ENCODE measurements at places on chromosomes 12 and 14.

DNA sequence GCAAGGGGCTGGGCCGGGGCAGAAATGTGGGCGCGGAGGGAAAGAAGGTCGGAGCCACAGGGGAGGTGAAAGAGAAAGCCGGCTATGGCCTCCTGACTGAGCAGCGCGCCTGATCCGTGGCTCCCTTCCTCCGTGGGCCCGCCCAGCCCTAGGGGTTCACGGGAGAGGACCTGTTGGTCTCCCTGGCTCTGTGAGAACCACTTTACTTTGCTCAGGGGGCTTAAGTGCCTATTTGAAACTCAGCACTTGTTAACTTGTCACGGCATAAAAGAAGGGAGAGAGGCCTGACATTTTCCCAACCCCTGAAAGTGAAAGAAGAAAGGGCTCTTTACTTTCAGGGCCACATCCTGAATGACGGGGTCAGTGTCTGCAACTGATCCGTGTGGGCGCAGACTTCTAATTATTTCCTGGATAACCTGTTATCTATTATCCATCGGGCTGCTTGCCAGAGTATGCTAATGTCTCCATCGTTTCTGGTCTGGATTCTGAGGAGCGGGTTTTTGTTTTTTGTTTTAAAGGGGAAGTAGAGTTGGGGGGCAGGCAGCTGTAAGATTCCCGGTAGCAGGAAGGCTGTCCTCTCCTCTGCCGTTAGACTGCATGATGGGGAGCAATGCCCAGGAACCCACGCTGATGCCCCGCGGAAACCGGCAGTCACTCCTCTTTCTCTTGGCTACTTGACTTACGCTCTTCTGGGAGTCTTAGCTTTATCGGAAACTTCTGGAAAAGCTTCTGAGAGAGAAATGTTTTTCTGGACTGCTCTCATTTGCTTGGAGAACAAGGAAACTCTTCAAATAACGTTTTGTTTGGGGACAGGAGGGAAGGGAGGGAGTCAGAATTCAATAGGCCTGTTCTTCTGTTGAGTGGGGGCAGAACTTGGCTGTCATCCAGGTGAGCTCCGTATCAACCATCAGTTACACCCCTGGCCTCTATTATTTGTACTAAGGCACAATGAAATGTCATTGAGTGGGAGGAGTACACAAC, 127.7 kb upstream of the MAX start:
- DNase-seq, result peak; percentile 60

GRCh38 chr12:103814436-103814835, 26.6 kb downstream of the NT5DC3 start:
- DNase-seq, result no peak

DNA sequence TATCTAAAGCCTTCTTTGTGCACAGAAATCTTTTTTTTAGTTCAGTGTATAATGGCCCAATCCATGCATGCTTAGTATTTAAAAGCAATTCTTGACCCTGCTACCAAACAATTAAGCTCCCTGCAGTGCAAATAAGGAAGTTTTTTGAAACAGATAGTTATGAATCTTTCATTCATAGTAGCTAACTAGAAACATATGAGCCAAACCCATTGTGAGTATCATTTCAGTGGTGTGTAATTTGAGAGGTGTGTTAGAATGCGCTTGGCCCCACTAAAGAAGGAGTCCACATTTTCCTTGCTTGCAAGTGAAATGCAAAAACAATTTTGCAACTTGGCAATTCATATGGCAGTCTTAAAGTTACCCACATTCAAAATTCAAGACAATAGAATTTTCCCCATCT, 14.4 kb downstream of the EPS8 start:
- DNase-seq, result no peak

DNA sequence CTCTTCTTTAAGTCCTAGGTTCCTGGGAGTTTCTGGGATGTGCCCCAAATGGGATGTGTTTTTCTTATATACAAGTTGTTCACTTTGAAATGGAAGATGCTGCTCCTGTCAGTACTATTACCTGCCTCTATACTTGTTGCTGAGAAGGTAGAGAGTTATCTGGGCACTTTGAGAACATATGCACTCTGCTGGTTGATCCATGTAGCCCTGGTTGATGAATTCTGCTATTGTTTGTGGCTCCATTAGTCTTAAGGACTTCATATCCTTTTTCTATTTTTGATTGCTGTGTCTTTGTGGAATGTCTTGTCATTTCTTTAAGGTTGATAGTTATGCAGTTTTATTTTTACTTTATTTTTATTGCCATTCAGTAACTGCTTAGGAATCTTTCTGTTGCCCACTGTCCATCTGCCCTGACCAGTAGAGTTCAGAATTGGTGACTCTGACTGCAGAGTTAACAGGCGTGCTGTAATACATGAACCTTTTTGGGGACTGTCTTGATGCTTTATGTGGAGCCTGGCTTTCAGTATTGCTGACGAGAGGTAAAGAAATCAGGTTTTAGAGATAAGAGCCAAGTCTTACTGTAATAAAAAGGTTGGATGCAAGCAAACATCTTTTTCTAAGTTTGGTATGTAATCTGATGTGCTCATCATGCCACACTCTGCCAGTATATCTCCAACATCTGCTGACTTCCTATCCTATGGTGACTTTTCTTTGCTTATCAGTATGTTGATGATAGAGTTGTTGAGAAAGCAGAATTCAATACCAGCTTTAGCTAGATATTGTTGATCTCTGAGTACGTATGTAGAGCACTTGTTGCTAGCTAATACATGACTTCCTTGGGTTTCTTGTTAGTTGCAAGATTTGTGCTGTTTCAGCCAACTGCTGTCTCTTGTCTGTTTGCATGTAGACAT, 1.6 kb downstream of the GMPR2 start:
- DNase-seq, result no peak

DNA sequence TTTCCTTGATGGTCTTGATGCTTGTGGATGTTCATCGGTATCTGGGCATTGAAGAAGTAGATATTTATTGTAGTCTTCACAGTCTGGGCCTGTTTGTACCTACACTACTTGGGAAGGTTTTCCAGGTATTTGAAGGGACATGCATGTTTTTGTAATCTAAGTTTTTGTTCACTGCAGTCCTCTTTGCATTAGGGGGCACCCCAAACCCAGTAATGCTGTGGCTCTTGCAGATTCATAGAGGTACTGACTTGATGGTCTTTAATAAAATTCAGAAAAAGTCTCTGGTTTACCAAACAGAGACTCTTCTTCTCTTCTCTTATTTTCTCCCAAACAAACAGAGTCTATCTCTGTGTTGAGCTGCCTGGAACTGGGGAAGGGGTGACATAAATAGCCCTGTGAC, 150.9 kb upstream of the SLC16A7 start:
- DNase-seq, result no peak

DNA sequence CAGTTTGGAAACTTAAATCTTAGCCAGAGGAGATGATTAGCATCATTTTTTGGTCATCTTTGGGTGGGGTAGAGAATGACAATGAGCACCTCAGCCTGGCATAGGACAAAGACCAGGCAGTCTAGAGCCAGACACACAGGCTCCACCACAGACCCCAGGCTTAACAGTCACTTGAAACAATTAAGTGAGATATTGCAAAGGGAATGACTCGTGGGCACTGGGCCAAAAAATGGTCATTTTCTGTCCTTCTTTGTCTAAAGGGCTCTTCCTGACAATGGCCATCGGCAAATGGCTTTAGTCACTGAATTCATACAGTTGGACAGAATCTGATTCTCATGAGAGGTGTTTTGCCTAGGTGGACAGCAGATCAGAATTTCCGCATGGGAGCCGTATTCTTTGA, 78.0 kb upstream of the DICER1 start:
- no peak for DNase-seq

DNA sequence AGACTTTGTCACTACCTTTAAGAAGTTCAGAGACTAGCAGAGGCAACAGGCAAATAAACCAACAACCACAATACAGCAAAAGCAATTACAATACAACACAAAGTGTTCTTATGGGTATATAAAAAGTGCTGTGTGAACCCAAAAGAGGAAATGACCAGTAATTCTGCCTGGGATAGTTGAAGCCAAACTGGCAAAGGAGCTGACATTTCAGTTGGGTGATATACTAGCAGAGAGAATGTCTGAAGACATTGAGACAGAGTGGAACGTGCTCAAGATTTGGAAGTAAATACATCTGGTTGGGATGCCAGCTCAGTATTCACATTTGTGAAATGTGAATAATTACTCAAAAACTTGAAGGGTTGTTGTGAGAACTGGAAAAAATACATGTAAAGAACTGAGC, 80.6 kb upstream of the GTF2A1 start:
- no peak for DNase-seq

GRCh38 chr12:132417741-132418140, 72.2 kb upstream of the FBRSL1 start:
- DNase-seq, result no peak

DNA sequence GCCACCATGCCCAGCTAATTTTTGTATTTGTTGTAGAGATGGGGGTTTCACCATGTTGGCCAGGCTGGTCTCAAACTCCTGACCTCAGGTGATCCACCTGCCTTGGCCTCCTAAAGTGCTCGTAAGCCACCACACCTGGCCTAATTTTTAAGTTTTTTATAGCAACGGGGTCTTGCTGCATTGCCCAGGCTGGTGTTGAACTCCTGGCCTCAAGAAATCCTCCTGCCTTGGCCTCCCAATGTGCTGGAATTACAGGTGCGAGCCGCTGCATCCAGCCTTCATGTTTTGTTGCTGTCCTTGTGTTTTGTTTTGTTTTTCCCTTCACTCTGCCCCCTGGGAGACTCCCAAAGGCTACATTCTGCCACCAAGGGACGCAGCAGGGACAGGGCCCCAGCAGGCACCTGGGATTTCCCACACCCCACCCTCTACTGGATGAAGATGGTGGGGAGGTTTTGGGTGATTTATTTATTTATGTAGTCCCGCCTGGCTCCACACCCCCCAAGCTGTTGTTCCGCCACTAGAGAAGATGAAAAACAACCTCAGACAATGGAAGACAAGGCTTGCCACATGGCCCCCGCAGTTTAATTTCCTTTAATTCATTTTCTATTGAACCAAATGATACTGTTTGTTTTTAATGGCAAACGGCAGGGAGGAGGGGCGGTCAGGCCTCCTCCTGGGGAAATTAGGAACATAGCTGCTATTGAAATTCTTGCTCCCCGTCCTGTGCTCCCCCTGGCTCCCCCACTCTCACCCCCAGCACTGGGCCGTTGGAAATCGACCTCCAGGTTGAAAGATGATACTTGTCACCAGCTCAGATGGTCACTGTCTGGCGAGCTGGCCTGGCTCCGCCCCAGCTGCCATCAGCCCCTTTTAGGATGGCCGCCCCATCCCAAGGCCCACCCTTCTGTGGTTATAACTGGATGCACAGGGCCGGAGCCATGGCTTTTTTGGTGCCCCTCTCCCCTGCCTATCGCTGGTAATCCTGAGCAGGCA, 70.3 kb downstream of the RNFT2 start:
- DNase-seq, result no peak

GRCh38 chr12:92553389-92553788, 149.4 kb upstream of the PLEKHG7 start:
- DNase-seq, result no peak

DNA sequence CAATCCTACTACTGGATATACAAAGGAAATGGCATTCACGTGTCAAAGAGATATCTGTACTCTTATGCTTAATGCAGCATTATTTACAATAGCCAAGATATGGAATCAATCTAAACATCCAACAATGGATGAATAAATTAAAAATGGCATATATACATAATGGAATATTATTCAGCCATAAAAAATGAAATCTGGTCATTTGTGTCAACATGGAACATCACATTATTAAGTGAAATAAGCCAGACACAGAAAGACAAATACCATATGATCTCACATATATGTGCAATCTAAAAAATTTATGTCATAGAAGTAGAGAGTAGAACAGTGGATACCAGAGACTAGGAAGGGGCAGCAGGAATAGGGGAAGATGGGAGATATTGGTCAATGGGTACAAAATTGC, 228.8 kb upstream of the TBX3 start:
- no peak for DNase-seq

DNA sequence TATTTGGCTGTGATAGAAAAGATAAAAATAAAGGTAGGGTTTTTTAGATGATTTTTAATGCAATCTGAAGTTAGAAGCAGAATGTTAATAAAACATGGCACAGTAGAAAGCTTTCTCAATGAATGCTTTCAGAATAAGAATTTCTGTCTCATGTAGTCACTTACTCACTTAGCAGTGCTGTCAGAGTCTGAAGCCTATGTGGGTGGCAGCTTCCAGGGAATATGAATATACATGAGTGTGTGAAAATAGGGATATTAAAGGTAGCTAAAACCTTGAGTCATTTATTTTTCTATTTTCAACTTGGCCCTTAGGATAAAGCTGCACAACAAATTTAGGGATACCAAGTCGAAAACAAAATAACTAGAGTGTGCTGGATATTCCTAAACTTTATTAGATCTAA, 427.9 kb downstream of the AEBP2 start:
- DNase-seq, result no peak

DNA sequence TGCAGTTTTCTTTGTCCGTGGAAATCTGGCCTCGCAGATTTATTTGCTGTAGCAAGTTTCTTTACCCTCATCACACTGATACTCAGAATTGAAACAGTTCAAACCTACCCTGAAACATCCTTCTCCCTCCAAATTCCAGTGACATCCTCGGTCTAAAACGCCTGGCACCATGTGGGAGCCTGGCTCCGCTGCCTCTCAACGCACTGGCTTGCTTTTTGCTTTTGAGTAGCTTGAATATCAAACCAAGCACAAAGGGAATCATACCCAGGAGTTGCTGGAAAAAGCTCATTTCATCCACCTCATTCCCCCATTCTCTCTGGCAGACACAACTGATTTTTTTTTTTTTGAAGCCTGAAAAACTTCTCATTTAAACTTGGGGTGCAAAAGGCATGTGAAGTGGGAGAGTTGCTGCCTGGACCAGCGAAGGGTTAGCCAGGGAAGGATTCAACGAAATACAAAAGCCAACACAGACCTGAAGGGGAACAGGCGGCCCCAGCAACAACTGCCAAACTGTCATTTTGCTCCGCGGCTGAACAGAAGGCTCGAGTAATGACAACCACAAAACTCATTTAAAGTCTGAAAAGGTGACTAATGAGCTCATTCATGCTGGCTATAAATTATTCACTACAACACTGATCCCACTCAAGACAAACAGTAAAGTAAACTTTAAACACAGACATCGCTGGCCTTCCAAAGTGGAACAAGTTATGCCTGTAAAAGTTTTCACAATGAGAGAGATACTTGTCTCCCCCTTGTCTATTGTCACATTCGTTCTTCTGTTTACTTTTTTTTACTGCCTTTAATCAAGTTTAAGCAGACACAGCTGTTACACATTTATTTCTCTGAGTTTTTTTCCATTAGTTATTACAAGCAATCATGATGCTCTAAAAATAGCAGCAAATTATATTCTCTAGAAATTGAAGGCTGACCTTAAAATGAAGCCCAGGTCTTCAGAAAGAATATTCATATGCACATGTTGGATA, 12.5 kb upstream of the FOXN3 start:
- no peak for DNase-seq

GRCh38 chr12:90226211-90226610, 517.6 kb upstream of the ATP2B1 start:
- DNase-seq, result no peak
